ENCODE measurements at places on chromosomes 1 and 21.

DNA sequence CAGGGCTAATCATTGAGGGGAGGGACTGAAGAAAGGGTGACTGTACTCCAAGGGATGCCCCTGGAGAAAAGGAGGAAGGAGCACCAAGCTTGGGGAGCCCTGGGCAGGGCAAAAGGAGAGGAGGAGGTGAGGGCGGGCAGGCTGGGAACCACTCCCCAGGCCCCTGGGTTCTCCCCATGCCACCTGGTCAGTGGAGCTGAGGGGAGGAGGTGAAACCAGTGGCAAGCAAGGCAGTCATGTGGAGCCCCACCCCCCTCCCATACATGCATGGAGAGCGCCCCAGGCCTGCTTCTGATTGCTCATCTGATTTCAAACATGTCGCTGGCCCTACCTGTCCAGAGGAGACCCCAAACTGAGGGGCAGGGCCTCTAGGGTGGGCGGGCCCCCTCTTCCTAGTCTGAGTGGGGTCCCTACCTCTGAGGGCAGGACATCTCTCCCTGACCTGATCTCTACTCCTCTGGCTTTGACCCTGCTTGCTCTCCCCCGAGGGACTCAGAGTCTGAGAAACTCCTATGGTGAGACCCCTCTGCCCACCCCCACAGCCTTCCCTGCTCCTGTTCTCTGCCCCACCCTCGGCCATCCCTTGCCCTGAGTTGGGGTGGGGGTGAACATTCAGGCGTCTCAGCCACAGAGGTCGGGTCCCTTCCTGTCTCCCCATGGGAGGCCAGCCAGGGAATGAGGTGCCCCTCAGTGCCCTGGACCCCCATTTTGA lies 18.6 kb downstream of the INSRR start:
- no peak for DNase-seq

DNA sequence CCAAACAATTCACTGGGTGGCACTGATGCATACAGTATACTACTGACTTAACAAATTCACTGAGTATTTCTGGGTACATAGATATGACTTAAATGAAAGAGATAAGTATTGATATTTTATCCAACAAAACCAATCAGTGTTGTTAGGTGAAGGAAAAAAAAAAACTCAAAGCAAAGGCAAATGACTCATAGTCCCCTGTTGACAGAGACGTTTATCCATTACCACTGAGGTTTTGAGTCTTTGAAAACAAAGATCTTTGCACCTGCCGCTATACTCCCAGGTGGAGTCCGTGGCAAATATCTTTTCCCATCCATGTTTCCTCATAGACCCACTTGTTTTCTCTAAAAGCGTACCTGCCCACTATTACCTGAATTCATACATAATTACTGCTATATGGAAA lies 18.4 kb downstream of the DYNLT5 start:
- DNase-seq, result no peak

DNA sequence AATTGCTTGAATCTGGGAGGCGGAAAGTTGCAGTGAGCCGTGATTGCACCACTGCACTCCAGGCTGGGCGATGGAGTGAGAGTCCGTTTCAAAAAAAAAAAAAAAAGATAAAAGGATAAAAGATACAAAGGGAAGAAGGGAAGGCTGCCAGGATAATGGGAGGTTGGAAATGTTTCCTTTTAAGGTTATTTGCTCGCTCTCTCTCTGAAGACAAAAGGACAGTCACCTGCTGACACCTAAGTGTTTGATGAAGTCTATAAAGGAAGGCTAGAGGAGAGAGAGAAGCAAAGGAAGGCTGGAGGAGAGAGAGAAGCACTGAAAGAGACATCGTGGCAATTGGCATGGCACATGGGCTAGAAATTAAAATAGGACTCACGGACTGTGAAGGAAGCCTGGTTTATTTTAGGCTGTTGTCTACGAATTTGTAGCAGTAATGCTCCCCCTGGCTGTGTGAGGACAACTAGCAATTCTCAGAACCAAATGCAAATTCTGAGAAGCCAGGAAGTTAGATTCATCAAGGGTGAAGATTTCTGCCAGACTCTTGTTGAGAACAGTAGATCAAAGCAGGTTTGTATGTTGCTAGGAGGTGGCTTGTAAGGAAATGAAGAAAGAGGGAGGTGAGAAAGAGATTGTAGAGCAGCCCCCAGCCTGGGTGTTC lies 154.2 kb downstream of the ZP4 start:
- no peak for DNase-seq

DNA sequence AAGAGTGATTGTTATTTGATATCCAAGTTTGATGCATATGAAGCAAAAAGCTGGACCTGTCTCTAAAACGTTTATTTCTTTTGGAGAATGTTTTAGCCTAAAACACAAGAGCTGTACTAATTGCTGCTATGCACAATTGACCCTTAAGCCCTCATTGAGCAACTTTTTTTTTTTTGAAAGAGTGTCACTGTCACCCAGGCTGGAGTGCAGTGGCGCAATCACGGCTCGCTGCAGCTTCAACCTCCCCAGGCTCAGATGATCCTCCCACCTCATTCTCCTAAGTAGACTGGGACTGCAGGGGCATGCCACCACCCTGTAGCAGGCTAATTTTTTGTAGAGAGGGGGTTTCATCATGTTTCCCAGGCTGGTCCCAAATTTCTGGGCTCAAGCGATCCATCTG lies 129.1 kb downstream of the PIK3R3 start:
- no peak for DNase-seq

- no peak for DNase-seq
These were observed 14.9 kb downstream of the ATP1A4 start for GRCh38 chr1:160166166-160166868.

GRCh38 chr1:244060117-244060516 lies 9.0 kb downstream of the ZBTB18 start:
- no peak for DNase-seq
